ENCODE measurements at places on chromosomes 5 and 9.

DNA sequence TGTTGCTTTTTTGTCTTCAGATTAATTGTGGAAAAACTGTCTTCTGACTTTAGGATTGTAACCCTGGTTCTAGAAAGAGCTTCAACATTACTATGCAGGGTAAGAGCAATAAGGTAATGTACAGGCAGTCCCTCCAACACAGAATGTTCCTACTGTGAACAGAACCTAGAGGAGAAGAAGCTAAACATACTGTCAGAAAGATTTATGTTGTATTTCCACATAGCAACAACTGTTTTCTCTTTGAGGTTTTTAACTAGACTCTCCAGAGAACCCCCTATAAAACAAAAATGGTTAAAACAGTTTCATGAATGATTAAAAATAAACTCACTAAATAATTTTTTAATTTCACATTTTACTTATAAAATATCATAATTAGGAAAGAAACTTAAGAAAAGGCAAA is 64.3 kb upstream of the NAA35 start:
- DNase-seq: no peak

DNA sequence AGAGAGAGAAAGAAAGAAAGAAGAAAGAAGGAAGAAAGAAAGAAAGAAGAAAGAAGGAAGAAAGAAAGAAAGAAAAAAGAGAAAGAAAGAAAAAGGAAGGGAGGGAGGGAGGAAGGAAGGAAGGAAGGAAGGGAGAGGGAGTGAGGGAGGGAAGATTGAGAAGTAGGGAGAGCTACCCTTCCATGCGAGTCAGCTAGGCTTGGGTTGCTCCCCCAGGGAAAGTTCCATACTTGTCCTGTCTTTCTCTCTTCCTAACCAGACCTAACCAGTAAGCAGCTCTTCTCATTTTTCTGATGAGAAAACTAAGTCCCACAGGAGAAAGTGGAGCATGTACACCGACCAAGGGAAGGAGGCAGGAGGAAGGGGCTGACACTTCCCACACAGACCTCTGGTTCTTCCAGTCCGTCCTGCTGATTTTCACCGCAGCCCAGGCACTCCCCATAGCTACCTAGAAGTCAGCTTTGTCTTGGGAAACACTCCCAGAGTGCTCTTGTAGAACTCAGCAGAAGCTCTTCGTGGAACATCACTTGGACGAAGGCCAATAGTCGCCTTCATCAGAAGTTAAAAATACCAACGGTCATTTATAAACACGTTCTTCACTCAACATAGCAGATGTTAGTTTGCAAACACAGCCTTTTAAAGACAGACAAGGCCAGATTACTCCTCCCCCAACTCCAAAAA is 29.0 kb upstream of the ENTREP1 start:
- DNase-seq: no peak

DNA sequence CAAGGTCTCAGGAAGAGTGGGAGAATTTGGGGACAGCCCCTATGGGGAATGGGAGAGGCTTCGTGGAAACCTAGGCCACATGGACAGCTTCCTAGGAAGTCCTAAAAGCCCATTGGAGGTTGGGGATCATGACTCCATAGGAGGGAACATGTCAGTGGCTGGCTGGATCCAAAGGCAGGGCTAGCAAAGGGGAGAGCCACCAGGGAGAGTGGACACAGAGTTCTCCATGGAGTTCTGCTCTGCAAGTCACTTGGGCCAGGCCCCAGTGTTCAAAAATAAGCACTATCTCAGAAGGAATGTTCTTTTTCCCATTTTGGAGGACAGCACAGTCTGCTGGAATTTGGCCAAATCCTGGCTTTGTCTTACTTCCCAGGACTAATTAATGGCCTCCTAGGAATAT is 140.6 kb upstream of the RAD23B start:
- DNase-seq: no peak

- no peak for DNase-seq
These were observed 8.2 kb downstream of the TNIP1 start for GRCh38 chr5:151072630-151073025.

- DNase-seq: no peak
These were observed 126.0 kb upstream of the TMEM161B start for GRCh38 chr5:88394536-88395175.

DNA sequence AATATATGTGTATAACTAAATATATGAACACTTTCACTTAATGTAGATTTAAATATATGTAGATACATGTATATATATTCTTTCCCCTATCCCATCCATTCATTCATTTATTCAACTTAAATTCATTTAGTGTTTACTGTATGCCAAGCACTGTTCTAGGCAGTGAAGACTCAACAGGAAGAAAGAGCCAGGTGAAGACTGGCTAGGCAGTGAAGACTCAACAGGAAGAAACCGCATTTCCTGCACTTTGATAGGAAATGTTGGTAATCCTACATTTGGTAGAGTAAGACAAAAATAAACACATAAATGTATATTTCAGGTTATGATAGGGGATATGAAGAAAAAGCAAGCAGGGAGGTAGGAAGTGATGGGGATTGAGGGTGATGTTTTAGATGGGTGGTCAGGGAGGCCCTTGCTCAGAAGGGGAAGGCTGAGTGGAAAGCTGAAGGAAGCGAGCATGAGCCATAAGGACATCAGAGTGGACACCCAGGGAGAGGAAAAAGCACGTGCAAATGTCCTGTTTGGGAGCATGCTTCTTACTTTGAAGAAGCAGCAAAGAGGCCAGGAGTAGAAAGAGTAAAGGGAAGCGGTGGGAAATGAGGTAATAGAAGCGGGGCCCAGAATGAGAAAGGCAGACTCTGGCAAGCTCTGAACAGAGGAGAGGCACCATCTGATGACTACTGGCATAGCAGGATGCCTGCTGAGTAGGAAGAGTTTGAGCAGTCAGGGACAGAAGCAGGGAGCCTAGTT is 227.8 kb upstream of the MAP3K1 start:
- no peak for DNase-seq

DNA sequence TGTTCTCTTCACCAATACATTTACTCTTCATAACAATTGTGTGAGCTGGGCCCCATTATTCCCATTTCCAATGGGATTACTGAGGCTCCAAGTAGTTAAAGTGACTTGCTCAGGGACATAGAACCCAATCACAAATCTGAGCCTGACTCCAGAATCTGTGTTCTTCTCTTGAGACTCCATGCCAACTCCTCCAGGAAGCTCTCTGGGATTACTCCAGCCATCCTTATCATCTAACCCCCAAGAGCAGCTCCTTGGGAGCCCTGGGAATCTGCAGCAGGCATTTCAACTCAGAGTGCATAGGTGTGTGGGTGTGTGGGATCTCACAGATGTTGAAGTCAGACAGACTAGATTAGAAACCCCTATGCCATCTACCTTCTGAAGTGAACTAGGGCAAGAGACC is 131.4 kb upstream of the BOD1 start:
- no peak for DNase-seq

DNA sequence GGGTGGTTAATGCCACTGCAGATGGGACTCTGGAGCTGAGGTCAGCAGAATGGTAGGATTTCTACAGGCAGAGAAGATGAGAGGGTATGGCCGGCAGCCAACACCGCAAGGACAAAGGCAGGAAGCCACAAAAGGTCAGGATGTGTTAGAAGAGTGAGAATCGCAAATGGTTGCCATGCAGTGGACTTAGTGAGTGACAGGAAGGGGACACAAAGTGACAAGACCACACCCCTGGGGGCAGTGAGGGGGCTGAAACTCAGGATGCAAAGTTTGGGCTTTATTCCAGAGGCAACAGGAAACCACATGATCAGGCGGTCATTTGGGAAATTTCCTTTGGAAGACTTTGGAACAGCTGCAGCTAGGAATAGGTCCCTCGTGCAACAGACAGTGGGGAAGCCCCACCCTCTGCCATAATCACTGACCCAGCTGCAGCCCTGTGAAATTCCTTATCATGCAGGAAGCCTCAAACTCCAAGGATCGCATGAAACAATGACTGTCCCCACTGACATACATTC is 14.2 kb upstream of the CCDC180 start:
- no peak for DNase-seq

DNA sequence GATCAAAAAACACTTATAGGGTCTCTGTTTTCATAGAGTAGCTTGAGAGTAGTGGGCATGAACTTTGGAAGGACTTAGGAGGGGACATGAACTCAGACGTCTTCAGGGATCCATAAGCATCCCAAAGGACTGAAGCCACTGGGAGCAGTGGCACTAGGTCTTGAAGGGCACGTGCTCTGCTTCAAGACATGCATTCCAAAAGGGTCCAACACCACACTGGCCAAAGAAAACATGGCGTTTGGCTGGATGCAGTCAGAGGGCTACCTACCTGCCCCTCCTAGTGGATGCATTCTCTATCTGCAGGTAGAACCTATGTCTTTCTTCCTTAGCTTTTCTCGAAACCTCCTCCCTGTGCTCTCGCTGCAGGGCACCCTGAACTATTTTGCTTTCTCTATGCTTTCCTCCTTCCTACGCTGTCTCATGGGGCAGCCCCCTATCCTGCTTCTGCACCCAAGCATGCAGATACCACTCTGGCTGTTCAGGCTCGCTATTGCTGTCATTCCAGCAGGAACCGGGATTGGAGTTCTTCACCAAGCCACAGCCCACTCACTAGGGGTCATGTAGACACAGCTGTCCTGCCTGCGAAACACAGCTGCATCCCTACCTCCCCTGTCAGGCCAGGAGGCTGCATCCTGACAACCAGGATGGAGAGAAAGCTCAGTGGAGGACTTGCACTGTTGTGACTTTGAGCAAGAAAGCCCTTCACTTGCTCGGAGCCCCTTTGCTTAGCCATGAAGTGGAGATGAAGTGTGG is 11.9 kb downstream of the FAM240B start:
- DNase-seq: no peak

- no peak for DNase-seq
These were observed 344.0 kb downstream of the PTPRD start for GRCh38 chr9:10268531-10269485.

DNA sequence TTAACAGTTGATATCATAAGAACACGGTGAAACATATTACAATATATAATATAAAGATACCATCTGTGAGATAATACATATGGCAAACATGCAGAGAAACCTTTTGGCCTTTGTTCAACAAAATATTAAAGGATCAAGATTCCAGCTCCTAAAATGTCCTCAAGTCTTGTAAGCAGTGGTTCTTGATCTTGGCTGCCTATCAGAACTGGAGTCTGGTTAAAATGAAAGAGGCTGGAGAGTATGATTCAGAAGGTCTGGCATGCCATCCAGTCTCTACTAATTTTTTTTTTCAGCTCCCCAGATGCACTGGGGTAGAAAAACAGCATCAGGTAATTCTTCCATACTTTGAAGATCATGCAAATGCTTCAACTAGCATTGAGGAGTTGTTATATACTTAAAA is 83.2 kb downstream of the TNC start:
- peak; percentile 55 for DNase-seq

DNA sequence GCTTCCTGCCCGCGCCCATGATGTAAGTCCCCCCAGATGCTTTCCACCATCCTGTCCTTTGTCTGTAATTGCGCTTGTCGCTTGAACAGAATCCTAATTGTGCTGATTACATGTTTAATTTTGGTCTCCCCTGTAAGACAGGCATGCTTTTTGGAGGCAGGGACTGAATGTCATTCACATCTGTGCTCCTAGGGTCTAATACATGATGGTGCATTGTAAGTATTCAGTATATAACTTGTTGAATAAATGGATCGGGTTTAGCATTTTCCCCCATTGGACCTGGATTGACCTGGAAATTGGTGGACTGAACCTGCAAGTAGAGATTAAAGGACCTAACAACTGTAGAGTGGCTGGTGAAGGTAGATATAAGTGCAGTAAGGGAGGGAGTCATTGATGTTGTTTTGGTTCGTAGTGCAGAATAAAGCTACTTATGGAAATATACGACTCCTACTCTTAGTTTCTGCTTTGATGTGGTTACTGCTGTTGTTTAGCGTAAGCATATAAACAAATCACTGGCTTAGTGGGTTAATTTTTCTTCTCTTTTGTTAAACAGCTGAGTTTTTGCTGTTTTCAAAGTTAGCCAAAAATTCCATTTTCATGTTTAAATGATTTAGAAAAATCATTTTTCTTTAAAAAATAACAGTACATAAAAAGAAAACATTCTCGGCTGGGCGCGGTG is 57.3 kb downstream of the TRIO start:
- no peak for DNase-seq

- DNase-seq: peak; percentile 82
These were observed 60.4 kb upstream of the SPRY4 start for GRCh38 chr5:142385194-142385593.

DNA sequence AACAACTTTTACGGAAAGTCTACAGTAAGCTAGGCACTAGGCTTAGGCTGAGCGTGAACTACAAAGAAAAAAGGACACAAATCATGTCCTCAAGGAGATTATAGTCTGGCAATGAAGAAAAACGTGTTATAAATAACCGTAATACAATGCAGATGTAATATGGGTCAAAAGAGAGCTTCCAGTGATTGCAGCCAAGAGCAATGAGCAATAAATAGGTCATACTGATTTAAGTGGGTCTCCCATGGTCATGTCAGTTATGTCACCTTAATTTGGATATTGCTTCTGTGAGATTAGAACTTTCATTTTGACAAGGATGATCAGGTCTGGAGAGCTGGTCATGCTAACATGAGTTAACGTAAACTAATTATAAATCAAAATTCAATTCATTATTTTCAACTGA is 158.6 kb upstream of the GNA14 start:
- DNase-seq: no peak

DNA sequence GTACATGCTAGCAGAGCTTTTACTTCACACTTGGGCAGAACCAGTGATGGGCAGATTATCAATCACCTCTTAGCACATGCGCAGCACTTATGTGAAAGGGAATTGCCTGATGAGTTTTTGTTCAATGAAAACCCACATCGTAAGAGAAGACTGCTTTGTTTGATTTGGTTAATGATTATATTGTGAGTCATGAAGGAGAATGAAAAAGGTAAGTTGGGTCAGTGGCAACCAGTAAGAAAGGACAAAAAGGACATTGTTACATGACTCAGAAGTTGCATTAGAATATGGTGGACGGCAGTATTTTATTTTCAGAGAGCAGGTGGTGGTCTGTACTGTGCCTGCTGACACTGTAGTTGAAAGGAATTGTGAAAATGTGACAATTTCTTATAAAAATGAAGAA is 127.4 kb downstream of the AOPEP start:
- DNase-seq: no peak

GRCh38 chr5:120567921-120568320 is 103.8 kb downstream of the PRR16 start:
- DNase-seq: peak; percentile 15

- DNase-seq: no peak
These were observed 226.8 kb downstream of the TMEM167A start for GRCh38 chr5:82850393-82850792.

DNA sequence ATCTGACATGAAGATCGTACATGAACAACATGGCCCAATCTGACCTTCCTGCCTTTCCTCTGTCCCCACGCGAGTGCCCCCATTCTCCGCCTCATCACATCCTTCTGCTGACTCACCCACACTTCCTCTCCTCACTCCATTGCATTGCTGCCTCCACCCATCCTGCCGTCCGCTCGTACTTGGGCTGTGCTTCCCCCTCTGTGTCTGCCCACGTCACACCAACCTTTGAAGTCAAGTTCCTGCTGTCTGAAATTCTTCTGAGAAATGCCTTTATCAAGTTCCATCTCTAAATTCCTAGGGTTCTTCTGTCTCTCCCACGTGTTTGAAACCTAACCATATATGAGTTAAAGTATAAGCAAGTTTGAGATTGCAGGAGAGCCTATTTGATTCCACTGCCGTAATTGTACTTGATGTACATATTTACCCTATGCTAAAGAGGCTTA is 18.0 kb upstream of the STARD4 start:
- no peak for DNase-seq
